PC-3 (cell line): ENCODE measurements at places on chromosomes 2 and 18.
A peak's percentile ranks its signal among the peaks of the same experiment; 100 is the strongest.

DNA sequence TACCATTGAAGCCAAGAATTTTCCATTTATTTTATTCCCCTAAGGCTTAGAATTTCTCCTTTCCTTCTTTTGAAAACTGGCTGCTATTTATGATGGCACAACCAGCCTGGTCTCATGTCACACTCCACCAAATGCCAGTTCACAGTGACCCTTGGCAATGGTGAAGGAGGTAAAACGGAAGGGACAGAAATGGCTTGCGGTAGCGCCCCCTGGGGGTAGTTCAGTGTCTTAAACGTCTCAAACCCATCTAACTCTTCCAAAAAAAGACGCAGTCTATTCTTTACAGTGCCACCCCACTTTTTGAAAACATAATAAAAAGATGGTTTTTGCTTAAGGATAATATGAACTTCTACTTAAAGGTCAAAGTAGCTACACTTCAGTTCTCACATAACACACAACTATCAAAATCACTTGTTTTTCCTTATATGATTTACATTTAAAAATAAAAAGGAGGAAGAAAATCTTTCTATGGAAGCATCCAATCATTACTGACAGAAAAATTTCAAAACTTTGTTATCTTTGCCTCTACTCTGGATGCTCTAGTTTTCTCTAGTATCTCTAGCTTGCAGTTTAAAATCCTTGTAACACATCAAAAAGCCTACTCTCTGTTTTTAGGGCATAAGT is 28.0 kb downstream of the PNO1 start:
- peak; percentile 57 for DNase-seq

- no peak for DNase-seq
Observed at GRCh38 chr2:3940661-3941060, 237.3 kb downstream of the DCDC2C start.

DNA sequence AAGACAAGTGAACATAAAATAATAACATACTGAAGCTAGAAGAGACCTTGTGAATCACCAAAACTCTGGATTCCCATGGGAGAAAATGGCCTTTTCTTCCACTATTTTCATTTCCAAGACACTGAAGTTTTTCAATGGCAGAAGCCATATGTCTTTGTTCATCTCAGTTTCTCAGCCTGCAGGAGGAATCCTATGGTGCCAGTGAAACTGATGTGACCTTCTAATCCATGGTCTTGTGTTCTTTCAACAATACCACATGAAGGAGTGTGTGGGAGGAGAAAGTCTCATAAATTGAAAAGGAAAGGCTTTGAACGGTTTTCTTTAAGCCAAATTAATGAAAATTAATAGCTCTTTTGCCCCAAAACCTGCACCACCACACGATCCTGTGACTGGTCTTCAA is 257.3 kb downstream of the EPHA4 start:
- no peak for DNase-seq

DNA sequence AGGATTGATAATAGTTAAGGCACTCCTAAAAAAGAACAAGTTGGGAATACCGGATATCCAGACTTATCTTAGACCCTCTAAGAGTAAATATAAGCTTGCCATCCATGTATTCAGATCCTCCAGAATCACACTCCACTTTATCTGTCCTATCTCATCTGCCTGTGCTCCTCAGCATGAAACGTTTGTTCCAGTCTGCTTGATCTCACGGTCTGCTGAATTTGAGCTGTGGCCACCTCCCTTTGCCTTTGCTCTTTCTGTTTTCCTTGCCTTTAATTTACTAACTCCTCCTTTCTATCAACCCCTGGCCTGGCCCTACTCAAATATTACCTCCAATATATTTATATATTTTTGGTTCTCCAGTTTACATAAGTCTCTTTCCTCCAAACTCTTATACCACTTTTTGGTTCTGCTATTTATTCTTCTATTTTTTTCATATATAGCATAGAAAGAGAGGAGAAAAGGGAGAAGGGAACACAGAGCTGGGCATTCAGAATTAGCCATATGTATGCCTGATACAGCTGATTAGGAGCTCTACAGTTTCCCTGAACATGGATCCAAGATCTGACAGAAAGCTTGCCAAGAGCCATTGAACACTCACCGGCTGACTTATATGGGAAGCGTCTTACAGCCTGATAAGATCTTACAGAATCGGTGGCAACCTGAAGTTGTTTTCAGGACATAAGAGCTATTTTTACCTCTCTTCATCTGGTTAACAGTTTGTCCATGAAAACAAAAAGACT is 21.8 kb upstream of the DNAJC27 start:
- no peak for DNase-seq

- DNase-seq = peak; percentile 75
Observed at GRCh38 chr2:43605079-43605655, 9.3 kb upstream of the THADA start.

DNA sequence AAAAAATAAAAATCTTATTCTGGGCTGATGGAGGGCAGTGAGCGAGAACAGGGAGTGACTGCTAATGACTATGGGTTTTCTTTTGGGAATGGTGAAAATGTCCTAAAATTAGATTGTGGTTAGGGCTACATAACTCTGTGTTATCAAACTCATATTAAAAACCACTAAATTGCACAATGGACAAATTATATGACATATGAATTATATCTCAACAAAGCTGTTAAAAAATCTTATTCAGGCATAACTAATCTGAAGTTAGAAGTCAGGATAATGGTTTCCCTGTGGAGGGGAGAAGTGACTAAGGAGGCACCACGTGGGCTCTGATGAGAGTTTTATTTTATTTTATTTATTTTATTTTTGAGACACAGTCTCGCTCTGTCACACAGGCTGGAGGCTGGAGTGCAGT is 32.1 kb upstream of the DPP4 start:
- DNase-seq = no peak

DNA sequence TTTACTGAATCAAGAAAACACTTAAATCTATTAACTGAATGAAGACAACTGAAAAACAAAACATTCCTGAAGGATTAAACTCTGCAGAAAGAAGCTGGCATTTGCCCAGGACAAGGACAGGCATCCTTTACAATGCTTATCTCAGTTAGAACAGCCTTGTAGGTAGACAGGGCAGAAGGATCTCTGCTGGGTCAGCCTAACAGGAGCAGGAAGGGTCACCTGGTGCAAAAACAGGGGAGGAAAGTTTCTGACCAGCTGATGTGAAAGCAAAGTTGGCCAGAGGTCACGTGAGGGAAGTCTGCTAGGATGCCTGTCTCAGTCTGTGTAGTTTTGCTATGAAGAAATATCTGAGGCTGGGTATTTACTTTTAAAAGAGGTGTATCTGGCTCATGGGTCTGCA is 348.6 kb downstream of the ANAPC1 start:
- peak; percentile 56 for DNase-seq

DNA sequence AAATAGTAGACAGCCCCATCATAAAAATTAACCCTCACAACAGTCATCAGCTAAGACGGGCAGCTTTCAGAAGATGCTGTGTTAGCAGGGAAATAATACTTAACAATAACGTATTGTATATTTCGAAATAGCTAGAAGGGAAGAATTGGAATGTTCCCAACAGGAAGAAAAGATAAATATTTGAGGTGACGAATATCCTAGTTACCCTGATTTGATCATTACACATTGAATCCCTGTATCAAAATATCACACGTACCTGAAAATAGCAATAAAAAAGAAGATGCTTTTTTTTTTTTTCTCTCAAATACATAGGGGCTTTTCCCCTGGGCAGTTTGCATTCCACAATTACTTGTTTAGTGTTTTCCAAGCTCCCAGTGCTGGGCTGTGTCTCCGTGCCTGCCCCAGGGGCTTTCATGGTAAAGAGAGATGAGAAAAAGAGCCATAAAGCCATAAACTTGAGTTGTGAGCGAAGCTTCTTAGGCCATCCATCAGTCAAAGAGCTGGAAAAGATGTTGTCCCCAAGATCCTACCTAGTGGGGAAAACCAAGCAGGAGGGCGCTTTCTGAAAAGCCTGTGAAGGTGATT is 183.0 kb upstream of the REV1 start:
- DNase-seq = peak; percentile 70

DNA sequence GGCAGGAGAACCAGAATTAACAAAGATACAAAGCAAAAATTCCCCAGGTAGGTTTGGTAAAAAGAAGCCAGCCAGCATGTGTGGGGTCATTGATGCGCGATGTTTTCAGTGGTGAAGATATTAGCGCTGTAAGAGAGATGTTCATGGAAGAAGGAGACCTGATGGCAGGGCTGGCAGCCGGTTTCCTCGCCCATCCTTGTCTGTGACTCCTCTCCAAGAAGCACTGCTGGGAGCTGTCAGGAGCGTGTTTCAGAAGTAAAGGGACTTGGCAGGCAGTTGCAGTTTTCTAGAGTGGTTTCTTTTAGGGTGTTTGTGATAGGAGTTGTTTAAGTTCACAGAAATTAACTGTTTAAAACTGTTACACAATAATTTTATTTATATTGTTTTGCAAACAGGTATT is 24.6 kb downstream of the TAF1B start:
- no peak for DNase-seq

DNA sequence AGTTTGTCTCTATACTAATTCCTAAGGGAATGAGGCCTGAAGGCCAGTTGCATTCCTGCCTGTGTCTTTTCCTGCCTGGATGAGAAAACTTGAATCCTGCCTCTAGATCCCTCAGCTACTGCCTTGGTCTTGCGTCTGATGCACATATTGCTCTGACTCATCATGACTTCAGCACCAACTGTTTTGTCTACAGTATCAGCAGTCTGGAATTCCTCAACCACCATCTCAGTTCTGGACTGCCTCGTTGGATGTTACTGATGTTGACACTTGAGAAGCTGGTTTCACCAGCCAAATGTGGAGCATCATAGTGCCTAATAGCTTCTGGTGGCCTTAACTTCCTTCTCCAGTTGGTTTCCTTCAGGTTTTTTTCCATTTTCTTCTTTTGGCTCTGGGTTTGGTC is 211.0 kb downstream of the CTNNA2 start:
- DNase-seq = peak; percentile 12

DNA sequence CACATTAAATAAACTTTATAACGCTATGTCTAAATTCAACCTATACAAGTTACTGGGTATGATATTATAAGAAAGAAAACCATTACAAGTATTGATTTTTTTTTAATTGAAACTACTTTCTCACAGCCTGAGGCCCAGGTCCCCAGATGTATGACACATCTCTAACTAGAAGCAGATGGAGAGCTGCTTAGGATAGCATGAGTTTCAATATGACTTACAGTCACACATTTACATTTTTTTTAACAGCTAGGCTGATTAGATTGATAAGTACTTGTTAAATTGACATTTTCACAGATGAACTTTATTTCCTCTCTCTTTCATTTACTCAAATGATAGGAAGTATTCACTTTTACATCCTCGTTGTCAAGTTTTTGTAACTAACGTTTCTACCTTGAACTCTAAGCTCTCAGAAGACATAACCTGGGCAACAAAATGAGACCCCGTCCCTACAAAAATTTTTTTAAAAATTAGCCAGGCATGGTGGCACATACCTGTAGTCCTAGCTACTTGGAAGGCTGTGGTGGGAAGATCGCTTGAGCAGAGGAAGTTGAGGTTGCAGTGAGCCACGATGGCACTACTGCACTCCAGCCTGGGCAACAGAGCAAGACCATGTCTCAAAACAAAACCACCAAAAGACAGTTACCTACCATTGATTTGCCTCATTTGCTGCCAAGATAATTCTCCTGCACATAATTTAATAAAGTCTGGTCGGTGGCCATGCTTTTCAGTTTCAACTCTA is 52.4 kb downstream of the STK39 start:
- no peak for DNase-seq

GRCh38 chr2:140178234-140178633 is 1398.0 kb upstream of the NXPH2 start:
- peak; percentile 88 for DNase-seq

DNA sequence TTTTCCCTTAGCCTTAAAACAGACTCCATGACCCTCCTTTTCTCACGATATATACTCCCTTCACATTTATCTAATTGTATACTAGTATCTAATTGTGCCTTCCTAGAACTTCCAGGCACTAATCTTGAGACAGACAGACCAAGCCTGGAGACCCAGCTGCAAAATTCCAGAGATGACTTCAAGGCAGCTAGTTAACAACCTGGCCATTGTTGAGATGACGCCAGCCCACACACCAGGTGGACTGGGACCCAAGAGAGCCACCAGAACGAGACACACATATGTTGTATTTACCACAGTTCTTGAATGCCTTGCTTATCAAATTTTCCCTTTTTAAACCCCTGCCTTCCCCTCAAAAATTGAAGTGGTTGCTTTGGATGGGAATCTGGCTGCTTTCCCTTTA is 48.9 kb upstream of the SELENOI start:
- no peak for DNase-seq

- no peak for DNase-seq
Observed at GRCh38 chr2:36564377-36564930, 33.5 kb downstream of the FEZ2 start.

- peak; percentile 44 for DNase-seq
Observed at GRCh38 chr2:103435010-103435409, 673.2 kb downstream of the TMEM182 start.

DNA sequence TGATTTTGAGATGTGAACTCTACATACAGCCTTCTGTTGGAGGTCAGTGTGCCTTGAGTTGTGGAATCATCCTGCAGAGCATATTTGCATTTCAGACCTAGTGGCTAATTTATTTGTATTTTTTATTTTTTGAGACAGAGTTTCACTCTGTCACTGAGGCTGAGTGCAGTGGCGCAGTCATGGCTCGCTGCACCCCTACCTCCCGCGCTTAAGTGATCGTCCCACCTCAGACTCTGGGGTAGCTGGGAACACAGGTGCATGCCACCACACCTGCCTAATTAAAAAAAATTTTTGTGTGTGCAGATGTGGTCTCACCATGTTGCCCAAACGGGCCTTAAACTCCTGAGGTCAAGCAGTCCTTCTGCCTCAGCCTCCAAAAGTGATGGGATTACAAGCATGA is 104.4 kb downstream of the ASXL3 start:
- DNase-seq = no peak

DNA sequence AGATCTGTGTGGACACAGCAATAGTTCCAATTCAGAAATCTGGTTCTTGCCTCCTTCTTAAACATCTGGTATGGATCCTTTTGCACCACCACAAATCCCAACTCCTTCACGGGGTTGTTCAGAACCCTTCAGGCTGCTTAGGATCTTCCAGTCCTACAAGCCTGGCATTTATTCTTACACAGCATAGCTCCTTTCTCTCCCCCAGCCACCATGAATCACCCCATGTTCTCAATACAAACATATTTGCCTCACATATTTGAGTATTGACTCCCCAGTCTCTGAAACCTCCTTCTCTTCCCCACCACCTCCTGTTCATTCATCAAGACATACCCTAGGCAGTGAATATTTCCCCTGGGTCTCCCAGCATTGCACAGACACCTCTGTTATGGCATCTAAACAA is 155.2 kb downstream of the ALK start:
- DNase-seq = peak; percentile 23

DNA sequence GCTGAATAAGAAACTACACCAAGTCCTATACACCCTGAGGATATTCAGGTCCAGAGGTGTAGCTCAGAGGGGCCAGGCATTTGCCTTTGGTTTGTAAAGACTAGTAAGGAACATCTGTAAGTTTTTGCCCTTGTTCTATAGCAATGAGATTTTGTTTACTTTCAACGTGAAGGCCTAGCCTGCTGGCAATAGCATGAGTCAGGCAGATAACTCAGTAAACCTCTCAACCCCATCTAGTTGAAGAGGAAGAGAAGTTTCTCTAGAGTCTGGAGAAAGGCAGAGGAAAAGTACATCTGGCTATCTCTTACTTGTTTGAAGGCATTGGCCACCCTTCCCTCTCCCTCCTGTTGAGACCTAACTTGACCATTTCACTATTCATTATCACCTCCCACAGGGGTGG is 70.3 kb upstream of the ZNF521 start:
- no peak for DNase-seq
